Astrocyte (in vitro differentiated cells and primary cell): ENCODE measurements at places on chromosomes 4 and X. TPM values are rescaled to one million over a fixed set of nuclear protein-coding genes. Genes with fewer than 3 reads are reported as not detected.
A peak's percentile ranks its signal among the peaks of the same experiment; 100 is the strongest.

GRCh38 chr4:184978211-184978610, 40.1 kb upstream of the HELT start:
- DNase-seq: no peak

FOXP3 gene
- 0.09 and 0.12 TPM in 2 replicates for total RNA-seq

GRCh38 chr4:53598483-53598882, 7.2 kb upstream of the LNX1 start:
- peak; percentile 20 for DNase-seq

DNA sequence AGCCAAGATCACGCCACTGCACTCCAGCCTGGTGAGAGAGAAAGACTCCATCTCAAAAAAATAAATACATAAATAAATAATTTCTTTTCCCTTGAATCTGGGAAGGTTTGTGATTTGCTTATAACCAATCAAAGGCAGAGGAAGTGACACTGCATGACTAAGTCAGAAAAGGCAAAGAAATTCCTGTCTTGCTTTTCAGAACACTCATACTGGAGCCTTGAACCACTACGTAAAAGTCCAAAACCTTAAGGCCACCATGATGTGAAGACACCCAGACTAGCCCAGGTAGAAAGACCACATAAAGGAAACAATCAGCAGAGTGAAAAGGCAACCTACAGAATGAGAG, 36.6 kb downstream of the TMEM156 start:
- DNase-seq: no peak

LDB2 gene
- 4.9 and 9.4 TPM in 2 replicates for total RNA-seq

NAA11 gene
- not detected in 2 replicates for total RNA-seq

- no peak for DNase-seq
Observed at GRCh38 chr4:19520939-19521520, 730.7 kb upstream of the SLIT2 start.

SERTM2 gene
- total RNA-seq: 0.12 and 0.23 TPM in 2 replicates

PPM1K gene
- total RNA-seq: 39.9 and 42.3 TPM in 2 replicates

NPFFR2 gene
- 0.64 and 0.70 TPM in 2 replicates for total RNA-seq
